ENCODE measurements at places on chromosomes 13 and 19.

DNA sequence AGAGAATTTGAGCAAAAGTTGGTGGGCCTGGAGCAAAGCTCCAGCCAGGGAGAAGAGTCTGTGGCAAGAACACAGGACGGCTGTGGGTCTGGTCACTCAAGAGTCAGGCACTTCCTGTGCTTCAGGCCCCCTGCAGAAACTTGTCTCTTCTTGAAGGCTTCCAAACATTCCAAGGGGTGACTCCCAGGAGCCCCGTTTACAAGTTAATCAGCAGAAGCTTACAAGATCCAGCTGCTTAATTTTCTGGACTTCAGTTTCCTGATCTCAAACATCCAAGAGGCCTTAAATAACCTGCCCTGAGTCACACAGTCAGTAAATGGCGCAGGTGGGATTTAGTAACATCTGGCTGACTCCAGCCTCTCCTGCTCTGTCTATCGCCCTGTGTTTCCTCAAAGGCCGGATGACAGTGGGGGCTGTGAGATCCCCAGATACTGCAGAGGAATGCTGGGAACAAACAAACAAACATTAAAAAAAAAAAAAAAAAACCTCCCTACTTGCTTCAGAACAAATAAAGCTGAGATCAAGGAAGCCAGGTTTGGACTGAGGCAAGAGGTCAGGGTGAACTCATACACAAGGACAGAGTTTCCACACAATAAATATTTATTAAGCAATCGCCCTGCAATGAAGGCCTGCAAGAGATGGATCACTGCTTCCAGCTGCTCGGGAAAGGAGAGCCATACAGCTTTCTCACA lies 175.4 kb upstream of the RFC3 start:
- no peak for DNase-seq

DNA sequence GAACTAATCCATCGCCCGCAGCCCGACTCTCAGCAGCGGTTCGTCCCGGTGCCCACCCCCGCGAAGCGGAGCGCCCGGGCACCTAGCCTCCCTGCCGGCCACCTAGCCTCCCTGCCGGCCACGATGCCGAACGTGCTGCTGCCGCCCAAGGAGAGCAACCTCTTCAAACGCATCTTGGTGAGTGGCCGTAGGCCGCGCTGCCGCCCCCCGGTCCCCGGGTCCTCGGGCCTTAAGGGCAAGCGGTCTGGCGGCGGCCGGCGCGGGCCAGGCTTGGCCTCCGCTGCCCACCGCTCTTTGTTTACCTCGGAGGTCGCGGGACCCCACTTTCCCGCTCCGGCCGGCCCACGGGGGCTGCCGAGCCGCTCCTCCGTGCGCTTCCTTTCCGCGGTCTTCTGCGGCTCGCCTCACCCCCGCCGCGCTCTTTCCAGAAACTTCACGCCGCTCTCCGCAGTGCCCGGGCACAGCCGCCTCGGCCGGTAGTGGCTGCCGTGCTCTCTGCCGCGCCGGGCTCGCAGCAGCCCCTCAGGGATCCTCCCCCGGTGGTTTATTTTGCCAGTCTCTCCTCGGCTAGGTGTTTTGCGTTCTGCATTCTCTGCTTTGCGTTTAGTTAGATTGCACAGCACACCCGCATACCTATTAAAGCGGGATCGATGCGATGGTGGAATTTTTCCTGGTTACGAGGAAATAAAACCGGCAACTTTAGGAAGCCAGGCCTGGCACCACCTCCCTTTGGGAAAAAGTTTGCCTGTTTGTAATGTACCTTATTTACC lies 524 bp downstream of the NAA16 start:
- peak; percentile 45 for DNase-seq

GRCh38 chr13:111895896-111896821 lies 170.8 kb upstream of the SOX1 start:
- DNase-seq, result no peak

DNA sequence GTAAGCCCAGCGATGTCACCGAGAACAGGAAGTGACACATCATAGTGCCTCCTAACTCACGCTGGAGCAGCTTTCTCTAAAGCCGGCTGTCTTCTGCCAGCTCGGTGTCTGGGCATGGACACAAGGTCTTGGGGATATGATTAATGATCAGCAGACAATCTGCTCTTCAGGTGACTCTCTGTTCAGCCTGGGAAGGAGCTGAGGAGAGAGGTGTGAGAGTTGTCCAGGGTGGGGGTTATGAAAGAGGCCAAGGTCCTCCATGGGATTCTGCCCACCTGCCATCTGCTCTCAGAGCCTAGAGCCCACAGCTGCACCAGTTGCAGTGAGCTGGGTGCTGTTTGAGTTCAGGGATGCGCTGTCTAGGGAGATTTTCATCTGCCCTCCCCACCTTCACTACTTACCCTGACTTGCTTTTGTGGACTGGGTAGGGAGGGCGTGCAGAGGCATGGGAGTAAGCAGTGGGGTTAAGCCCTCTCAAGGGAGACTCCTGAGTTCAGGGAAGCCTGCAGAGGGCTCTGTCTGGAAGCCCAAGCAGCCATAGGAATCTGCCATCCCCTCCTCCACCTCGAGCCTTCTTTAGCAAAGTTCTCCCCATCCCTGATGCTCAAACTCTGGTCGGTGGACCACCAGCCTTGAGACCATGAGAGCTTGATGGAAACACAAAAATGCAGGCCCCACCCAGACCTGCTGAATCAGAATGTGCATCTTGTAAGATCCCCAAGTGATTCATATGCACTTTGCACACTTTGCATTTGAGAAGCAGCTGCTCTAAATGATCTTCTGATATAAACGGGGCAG lies 539.7 kb downstream of the RFC3 start:
- no peak for DNase-seq

- DNase-seq, result no peak
Measured at GRCh38 chr19:49985871-49986270, 24.9 kb upstream of the SIGLEC11 start.

DNA sequence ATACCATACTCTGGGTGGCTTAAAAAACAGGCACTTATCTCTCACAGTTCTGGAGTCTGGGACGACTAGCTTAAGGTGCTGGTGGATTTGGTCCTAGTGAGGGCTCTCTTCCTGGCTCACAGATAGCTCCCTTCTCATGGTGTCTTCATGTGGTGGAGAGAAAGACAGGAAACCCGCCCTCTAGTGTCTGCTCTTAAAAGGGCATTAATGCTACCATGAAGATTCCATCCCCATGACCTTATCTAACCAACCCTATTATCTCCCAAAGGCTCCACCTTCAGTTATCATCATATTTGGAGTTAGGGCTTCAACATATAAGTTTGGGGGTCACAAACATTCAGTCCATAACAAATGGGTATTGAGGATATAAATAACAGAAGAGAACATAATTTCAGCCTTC lies 139.4 kb downstream of the HS6ST3 start:
- DNase-seq, result no peak

GRCh38 chr13:78035500-78035899 lies 116.9 kb upstream of the EDNRB start:
- DNase-seq, result no peak

DNA sequence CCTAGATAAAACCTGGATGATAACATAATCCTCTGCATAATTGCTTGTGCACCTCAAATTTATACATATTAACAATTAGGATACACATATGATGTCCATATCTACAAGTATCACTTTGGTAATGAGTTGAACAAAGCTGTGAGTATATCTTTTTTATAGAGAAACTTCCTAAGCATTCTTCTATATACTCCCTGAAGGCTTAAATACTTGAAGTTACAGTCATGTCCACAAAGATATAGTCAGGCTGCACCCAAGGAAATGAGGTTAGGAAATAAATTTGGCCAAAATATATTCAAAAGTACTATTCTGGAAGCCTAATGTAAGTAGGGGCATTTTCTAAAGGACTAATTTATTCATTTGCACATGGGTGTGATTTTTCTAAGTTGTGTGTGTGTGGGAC lies 761.5 kb downstream of the PCDH9 start:
- DNase-seq, result no peak

DNA sequence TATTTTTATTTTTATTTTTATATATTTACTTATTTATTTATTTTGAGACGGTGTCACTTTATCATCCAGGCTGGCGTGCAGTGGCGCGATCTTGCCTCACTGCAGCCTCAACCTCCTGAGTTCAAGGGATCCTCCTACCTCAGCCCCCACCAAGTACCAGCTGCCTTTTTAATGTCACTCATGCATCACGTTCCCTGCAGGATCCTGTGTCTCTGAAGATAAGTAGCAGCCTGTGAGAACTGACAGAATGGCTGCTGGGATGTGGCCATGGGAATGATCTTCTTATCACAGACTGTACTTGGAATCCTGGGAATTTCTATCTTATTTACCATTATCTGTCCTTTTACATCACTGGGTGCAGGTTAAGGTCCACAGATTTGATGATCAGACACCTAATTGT lies 9.2 kb upstream of the ZNF761 start:
- no peak for DNase-seq

DNA sequence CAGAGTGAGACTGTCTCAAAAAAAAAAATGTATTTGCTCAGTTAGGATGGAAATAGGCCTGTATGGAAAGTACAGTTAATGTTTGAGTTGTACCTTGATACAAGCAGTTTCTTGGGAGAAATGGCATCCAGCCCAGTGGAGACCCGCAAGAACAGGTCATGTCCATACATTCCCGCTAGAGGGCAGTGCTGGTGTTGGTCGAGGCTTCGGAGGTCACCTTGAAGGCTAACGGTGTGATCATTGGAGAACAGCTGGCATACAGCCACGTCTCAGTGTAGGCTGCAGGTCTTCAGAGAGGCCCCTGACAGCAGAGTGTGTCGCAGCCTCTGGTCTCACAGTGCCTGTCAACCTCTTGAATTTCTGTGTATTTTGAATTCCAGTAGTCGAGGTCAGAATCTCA lies 7.5 kb downstream of the ZNF610 start:
- peak; percentile 20 for DNase-seq

GRCh38 chr13:74115133-74115532 lies 19.1 kb downstream of the KLF12 start:
- DNase-seq, result no peak

DNA sequence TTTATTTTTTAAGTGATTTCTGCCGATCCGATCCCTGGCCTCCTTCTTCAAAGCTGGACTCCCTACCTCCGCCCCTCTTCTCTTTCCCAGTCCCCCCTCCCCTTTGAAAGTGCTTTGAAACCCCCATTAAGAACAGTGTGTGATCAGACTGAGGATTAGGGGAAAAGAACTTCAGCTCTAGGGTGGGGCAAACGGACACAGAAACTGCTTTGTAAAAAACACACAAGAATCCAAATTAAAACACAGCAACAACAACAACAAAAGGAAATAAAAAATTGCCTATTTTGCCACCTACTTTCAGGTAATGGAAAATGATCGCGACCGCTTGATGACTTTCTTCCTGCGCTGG lies 1.4 kb downstream of the SPRY2 start:
- DNase-seq, result no peak

DNA sequence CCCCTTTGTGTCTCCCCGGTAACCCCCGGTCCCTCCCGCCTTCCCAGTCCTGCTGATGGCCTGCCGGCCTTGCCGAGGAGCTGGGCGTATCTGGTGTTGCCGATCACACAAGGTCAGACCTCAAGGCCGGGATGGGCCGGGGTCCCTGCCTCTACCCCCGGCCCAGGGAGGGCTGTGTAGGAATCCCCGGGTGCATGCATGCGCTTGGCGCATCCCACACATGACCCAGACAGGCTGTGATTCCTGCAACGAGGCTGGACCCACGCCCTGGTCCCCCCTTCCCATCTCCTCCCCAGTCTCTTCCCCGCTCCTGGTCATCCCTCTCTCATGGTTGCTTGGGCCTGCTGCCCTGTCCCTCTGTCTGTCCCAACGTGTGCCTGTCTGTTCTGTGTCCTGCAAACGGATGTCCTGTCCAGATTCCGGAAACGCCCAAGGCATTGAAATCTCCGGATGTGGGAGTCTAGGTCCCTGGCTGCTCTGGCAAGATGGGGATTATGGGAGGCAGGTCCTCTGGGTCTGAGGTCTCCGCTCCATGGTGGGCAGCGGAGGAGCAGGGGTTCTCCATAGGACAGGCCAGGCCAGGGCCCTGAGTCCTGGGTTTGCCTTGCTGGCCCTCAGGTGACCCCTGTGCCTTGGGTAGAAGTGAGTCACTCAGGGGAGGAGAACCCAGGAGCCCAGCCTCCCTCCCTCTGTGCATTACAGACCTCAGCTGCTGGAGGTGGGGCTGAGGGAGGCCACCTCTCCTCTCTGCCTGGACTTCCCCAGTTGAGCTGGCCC lies 1.6 kb downstream of the PKN1 start:
- peak; percentile 21 for DNase-seq

GRCh38 chr19:10402441-10403038 lies 802 bp downstream of the CDC37 start:
- no peak for DNase-seq

- DNase-seq, result no peak
Measured at GRCh38 chr19:19502281-19502680, 13.1 kb downstream of the TSSK6 start.

DNA sequence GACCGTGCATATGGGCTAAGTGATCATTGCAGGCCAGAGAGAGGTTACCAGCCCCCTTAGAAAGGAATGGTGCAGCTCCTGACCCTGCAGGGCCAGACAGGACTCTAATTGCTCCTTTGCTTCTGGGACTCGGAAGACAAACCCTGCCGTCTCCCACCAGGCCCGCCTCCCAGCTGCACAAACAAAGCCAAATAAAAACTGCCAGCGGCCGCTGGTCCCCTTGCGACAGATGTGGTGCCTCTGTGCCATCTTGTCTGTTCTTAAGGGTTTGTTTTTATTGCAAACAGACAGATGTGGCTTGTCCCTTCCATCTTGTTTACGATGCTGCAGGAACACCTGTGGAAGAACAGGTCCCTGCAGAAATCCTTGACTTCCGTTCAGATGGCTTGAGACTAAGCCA lies 434.4 kb upstream of the TSHZ3 start:
- DNase-seq, result no peak

DNA sequence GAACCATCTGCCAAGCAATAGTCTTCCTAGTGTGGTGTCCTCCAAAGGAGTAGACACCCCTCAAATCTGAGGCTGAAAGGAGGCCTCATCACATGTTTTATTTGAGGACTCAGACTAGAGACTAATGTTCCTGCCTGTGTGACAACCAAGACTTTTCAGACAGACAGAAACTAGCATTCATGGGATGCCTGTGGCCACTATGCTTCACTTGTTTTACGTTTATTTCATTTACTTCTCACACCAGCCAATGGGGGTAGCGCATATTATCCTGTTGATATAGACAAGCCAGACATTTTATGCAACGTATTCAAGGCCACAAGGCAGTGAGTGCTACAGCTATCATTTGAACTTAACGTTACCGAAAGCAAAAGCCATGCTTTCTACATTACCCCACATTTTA lies 391.7 kb upstream of the HTR2A start:
- no peak for DNase-seq

DNA sequence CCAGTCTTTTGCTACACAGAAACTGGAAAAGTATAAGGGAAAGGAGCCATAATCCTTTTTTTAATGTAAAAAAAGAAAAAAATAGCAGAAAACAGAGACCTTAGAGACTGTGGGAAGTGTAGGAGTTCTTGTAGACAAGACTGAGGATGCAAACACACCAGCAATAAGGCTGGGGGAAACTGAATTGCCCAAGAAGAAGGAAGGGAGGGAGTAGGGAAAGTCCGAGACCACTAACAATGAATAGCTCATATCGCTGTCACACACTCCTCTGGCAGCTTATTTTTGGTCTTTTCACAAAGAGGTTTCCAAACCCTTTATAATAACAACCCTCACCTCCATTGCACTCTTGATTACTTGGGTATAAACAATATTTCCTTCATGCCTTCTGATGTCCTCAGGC lies 952.0 kb downstream of the SLITRK5 start:
- no peak for DNase-seq

- no peak for DNase-seq
Measured at GRCh38 chr13:38850868-38851626, 139.6 kb downstream of the STOML3 start.

GRCh38 chr13:72290962-72291681 lies 424.1 kb upstream of the DACH1 start:
- no peak for DNase-seq

Data from activated CD4-positive, alpha-beta T cell treated with anti-CD3 and anti-CD28 coated beads for 1 hour (primary cell).